COLO829 (cell line): ENCODE measurements at places on chromosomes 1 and 21.

- no peak for DNase-seq
Measured at GRCh38 chr1:6588893-6589520, 9.2 kb downstream of the ZBTB48 start.

DNA sequence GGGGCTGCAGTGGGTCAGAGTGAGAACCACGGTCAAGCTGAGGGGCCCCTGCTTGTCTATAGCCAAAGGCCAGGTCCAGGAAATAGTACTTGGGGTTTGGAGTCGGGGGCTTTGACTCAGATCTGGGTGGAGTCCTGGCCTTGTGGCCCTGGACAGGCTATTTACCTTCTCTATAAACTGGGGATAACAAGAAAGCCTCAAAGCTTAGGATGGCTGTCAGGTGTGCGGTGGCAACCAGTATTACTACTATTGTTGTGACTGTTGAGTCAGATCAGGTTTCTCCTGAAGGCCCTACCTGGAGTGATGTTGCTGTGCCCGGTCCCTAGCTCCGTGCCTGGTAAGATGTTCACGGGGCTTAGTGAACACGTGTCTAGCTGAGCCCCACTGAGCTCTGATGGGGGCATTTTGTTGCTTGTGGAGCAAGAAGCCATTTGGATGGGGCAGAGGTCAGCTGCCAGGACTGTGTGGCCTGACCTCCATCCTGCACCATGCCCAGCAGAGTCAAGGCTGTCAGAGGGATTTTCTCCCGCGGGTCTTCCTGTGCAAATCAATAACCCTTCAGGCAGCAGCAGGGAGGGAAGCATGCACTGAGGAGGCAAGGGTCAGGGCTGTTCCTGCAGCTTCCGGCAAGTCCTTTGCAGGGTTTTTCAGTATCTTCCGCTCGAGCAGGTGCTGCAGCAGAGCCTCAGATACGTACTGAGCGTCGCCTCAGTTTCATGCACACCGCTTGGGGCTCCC lies 170.3 kb downstream of the CAMTA1 start:
- no peak for DNase-seq

DNA sequence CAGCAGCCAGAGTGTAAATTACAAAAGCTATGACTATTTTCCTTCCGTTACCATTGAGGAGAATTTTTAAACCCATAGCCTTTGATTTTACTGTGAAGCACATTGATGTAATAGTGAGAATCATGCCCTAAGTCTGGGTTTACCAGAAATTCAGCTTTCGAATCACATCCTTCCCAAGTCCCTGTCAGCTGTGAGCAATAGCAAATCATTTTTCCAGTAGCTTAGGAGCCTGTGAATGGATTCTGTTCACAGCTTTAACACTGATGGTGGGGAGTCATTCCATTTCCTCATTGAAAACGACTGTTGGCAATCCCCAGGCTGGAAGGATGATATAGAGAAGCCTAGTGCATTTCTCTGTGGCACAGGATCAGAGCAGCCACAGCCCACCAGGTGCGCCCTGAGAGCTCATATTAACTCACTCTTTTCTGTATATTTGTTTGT lies 82.2 kb upstream of the C1orf105 start:
- no peak for DNase-seq

DNA sequence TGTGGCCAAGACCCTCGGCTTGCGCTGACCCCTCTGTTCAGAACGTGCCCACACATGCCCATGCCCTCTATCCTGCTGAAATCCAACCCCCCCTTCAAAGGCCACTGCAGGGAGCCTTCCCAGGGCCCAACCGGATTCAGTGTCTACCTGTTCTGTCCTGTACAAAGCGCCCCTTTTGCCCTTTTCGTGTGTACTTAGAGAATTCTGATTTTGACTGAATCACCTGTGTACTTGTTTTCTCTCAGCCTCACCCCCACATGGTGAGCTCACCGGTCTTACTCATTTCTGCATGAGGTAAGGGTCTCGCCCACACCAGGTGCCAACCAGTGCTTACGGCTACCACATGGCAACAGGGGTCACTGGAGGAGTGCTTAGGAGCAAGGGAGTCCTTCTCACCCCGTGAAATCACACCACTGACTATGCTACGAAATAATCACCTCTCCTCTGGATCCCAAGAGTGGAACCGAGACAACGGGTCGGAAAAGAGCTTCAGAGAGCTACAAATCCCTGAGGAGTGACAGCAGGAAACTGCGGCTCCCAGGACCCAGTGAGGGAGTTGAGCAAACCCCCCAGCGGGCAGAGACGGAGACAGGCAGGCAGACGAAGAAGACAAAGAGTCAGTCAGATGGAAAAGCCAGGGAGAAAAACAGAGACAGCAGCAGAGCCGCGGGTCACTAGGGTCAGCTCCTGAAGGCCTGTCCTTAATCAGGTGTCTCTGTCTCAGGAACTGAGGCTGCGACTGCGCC lies 2.1 kb upstream of the S100A2 start:
- DNase-seq: peak; percentile 89

DNA sequence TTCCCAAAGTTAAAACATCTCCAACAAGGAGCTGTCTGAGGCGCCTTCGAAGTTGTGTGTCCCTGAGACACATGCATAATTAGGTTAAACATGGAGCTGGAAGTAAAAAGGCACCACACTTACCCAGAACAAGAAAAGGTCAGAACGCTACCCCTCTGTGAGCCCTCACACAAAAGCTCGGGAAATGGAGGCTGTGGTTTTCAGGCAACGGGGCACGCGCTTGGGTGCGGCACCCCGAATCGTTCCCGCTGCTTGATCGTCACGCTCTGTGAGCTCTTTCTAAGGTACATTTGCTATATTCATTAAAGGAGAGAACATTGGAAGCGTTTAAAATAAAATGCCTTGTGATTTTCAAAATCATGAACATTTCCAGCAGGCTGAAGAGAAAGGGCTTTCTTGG lies 12.5 kb downstream of the CAPN8 start:
- DNase-seq: no peak
